T-cell (primary cell): ENCODE measurements at places on chromosomes 6 and 20. TPM values are rescaled to one million over a fixed set of nuclear protein-coding genes. Genes with fewer than 3 reads are reported as not detected.

The OR2B6 gene
- not detected for total RNA-seq

The ETV7 gene
- 3.3 TPM for total RNA-seq

The HBS1L gene
- 69.7 TPM for total RNA-seq

The PABPC1L gene
- total RNA-seq: 56.3 TPM

DNA sequence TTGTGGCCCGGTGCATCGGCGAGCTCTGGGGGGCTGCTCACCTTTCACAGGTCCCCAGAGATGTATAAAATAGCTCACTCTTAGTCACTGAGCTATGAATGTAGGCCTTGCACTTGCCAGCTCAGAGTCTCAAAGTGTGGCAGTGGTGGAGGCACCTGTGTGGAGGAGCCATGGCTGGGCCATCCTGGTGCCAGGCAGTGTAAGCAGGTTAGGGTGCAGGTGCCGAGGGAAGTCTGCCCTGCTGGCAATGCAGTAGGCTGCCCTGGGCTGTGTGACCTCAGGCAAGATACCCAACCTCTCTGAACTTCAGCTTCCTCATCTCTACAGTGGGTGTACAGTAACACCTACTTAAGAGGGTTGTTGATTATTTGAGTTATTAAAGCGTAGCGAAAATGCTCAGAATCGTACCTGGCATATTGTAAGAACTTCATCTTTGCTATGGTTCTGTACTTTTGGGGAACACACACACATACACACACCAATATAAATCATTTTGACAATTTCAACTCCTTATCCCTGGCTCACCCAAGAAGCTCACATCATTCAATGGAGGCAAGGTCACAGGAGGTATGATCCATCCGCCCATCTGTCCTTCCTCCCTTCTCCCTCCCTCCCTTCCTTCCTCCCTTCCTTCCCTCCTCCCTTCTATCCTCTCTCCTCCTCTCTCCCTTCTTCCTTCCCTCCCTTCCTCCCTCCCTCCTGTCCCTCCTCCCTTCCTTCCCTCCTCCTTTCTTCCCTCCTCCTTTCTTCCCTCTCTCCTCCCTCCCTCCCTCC is 66.8 kb upstream of the STX16 start:
- DNase-seq: no peak

DNA sequence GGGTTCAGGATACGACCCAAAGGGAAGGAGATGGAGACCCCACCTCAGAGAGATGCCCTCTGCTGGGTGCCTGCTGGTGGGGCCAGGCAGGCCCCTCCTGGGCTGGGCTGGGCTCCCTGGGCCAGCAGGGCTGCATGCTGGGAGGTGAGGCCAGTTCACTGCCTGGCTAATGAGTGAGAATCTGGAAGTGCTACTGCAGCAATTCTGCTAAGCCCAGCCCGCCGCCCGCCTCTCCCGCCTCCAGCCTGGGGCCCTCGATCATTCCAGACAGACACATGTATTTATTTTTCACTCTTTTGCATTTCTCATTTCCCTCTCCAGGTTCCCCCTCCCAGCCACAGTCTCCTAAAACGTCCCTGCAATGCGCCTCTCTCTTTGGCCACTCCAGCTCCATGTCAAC is 79.6 kb downstream of the CDH22 start:
- no peak for DNase-seq

- no peak for DNase-seq
Observed at GRCh38 chr20:60123096-60123495, 164.9 kb downstream of the CDH26 start.

DNA sequence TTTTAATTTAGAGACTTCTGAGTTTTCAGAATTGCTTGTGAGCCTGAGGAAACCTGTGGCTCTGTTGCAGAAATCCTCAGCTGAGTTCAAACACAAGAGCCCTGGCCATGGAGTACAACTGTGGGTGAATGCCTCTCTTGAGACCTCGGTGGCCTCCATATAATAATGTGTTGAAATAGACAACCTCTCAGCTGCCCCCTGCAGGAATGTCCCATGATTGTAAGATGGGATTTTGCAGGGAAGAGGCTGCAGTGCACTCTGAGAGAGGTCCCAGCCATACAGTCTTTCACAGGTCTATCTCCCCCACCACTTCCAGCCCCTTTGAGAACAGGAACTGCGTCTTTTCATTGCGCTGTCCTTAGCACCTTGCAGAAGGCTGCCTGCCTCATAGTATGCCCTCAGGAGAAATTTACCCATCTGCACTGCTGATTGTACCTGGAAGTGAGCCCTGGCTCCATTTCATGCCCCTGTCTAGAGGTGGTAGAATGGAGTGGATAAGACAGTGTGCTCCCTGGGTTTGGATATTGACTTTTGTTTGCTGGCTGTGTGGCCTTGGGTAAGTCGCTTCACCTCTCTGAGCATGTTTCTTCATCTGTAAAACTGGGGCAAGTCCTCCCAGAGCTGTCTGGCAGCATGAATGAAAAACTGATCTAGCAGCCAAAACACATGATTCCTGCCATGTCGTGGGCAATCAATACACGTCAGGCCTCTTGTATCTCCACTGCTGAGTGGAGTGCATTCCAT is 16.8 kb upstream of the CDH22 start:
- no peak for DNase-seq
